ENCODE measurements at places on chromosomes 12 and 14.

DNA sequence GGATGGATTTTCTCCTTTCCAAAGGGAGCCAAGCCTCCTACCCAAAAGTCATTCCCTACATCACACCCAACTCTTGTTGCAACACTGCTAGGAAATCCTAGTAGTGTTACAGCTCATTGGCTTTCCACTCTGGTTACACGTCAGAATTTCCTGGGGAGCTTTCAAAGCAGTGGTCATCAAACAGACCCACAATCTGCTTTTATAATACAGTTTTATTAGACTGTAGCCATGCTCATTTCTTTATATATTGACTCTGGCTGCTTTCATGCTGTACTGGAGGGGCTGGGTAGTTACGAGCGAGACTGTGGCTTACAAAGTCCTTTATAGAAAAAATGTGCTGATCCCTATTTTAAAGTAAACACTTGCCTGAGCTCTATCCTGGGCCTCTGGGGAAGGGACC is 34.3 kb downstream of the ZFYVE26 start:
- DNase-seq, result no peak

- no peak for DNase-seq
Measured at GRCh38 chr14:54646626-54647025, 79.7 kb downstream of the SAMD4A start.

DNA sequence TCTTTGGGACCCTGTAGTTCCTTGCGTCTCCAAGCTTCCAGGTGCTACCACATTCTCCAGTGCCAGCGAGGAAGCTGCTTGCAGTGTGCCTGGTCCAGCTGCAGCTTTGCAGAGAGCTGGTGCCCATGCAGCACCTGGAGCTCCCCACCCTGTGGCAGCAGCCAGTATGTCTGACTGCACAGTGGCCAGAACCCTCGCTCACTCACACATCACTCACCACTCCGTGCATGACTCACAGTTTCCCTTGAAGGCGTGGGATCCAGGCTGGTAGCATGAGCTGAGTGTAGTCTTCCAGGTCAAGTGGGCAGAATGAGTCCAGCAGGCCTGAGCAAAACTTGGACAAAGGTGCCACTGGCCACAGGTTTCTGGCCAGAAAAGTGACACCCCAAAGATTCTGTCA is 33.6 kb downstream of the SDR9C7 start:
- peak; percentile 34 for DNase-seq

- no peak for DNase-seq
Measured at GRCh38 chr12:3117144-3117581, 40.0 kb downstream of the TSPAN9 start.

- no peak for DNase-seq
Measured at GRCh38 chr14:96409701-96410100, 17.8 kb downstream of the AK7 start.

- no peak for DNase-seq
Measured at GRCh38 chr14:100640471-100641273, 53.5 kb upstream of the BEGAIN start.

DNA sequence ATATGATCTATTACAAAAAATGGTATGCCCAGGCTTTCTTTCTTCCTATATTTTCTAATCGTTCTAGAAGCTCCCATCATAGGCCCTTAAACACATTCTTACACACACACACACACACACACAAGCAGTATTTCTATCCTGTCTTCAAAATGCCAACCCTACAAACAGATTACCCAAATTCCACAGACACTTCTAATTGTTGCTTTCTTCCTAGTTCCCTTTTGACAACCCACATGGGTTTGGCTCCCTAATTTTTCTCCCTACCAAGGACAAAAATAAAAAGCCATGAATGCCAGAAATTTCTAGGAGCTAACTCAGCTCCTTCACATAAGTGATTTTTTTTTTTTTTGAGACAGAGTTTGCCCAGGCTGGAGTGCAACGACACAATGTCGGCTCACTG is 60.3 kb upstream of the NTF3 start:
- DNase-seq, result no peak

GRCh38 chr14:61530896-61531295 is 164.4 kb upstream of the HIF1A start:
- DNase-seq, result no peak

- no peak for DNase-seq
Measured at GRCh38 chr12:109483346-109483745, 5.9 kb downstream of the UBE3B start.

GRCh38 chr12:98645572-98646067 is 530 bp downstream of the APAF1 start:
- peak; percentile 60 for DNase-seq

DNA sequence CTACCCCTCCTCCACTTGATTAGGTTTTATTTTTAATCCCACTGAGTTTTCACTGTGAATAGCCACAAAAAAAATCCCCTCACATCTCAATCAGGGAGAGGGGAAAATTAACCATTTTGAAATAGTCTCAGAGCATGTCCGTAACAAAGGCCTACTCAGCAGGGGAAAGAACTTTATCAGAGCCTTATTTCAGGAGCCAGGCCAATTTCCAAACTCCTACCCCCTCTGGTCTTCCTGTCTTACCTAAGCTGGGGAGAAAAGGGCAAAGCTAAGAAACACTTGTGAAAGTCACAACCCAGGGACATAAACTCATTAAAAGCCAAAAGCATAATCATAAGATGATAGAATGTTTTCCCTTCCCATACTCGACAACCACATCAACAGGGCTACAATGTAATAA is 260.3 kb upstream of the DIO3 start:
- no peak for DNase-seq

DNA sequence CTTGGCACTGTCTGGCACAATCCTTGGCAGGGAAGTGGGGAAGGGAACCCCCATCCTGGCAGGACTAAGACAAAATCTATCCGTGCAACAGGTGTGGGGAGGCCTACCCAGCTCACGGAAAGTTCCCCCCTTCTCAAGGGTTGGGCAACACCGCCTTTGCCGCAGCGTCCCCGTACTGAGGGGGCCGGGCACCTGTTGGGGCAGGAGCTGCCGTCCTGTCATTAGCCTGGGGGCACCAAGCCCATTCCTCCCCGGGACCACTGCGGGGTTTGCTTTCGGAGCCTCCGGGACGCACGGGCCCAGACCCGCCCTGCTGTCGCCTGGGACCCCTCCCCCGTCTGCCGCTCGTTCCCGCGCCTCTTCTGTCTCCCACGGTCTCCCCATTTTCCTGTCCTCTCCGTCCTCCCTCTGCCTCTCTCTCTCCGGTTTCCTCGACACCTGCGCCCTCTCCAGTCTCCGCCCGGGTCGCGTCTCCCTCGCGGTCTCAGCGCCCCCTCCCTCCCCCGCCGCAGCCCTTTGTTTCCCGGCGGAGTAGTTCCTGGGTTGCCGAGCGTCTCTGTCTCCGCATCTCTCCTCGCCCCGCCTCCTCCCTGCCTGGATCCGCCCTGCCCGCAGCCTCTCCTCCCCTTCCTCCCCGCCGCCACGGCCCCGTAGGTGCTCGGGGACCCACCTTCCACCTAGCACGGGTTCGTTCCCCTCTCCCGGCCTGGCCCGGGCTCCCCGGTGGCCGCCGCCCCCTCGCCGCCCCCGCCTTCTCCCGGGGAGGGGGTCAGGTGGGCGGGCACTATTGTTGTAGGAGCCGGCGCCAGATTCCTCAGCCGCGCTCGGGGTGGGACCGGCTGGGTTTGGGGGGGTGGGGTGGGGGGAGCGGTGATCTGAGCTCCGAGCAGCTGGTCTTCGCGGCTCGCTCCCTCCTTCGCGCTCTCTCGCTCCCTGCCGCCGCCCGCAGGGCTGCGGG is at the start of gene CACNB3:
CACNB3 (plus strand) TSS at position 624 of the 958 bp plus-strand sequence. CDS start 434 bp downstream, outside the sequence.
- DNase-seq, result peak; percentile 87

GRCh38 chr12:1995205-1995896 is 8.9 kb downstream of the DCP1B start:
- no peak for DNase-seq

DNA sequence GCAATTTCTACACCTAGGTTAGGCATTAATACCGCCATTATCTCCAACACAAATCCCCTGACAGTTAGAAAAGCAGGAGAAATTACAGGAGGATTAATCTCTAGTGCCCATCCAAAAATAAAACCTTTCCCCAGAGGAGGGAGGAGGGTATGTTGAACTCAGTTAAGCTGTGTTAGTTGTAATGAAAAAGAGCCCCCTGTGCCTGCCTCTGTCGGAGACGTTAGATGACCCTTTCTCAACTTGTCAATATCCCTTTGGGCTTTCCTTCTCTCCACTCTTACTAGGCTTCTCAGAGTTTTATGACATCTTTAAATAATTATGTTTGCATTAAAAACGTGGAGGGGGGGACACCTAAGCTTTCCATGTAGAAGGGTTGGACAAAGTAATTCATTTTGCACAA is 278.2 kb downstream of the PDZRN4 start:
- no peak for DNase-seq

- peak; percentile 51 for DNase-seq
Measured at GRCh38 chr14:70894868-70895267, 12.4 kb upstream of the PCNX1 start.

DNA sequence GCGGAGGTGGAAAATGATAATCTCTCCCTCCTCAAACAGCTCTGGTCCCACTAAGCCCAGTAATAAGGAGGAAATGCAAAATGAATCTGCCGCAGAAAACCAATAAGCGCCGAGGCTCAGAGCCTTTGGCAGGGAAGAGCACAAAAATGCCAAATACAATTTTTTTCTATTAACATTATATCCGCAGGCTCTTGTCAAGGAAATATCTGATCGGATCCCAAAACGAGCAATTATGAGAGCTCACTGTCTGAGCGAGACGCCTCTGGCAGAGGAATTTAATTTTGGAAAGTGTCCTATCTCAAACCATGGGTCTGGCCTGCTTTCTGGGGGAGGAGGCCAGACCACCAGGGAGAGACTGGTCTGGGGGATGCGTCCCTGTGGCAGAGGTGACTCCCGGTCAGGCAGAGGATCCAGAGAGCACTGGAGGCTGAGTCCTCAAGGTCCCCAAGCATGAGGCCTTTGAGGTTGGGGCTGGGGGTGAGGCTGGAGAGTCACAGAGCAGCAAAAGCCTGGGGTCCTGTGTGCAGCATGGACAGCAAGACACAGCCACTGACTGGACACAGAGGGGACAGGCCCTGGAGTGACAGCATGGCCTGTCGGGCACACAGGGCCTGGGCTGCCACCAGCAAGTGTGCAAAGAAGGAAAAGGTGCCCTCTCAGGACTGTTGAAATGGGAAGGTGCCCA is 342.8 kb upstream of the SFSWAP start:
- no peak for DNase-seq

- DNase-seq, result no peak
Measured at GRCh38 chr14:26522967-26523366, 74.9 kb downstream of the NOVA1 start.

GRCh38 chr14:89955022-89955744 is 544 bp upstream of the TDP1 start:
- no peak for DNase-seq

GRCh38 chr12:124032265-124032886 is 59.4 kb downstream of the ZNF664 start:
- peak; percentile 64 for DNase-seq

DNA sequence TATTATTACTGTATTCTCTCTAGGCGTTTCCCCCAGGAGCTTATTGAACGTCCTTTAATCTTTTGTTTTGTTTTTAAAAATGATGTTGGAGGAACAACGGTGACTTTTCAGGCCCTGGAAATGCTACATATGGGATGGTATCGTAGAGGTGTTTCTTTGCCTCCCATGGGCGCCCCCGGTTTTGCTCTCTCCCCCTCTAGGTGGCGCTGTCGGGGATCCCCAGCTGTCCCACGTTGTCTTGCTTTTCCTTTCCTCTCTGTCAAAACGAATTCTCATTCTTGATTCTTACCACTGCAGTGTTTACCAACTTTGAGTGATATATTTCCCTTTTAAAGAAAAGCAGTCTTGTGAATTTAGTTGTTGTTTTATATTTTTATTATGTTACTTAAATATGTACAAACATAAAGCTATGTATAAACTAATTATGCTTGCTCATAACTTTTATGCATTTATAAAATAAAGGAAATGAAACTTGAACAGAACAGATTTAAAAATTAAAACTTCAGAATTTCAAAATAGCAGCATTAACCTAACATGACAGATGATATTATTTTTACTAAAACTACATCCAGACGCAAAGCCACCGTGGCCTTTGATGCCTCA is 171.9 kb downstream of the RGS6 start:
- DNase-seq, result peak; percentile 5

- peak; percentile 85 for DNase-seq
Measured at GRCh38 chr12:122062832-122063693, 15.5 kb upstream of the MLXIP start.

DNA sequence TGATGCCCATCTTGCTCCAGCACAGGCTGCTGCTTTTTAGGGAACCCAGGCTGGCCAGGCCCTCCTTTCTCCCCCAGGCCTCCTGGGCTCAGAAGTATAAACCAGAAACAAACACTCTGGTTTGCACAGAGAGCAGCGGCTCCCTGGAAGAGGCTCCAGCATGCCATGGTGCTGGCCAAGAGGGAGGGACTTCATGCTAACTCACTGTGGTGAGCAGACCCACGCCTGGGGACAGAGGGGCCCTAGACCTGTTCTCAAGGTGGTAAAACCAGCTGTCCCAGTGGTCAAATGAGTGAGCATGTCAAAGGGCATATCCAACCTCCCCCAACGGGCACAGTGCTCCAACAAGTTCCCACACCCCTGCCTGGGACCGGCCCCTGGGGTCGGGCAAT is 15.5 kb downstream of the BCL11B start:
- DNase-seq, result no peak

- DNase-seq, result peak; percentile 82
Measured at GRCh38 chr12:117119592-117120198, 20.5 kb upstream of the TESC start.
